H4 (cell line): ENCODE measurements at places on chromosomes 6 and 20. TPM values are rescaled to one million over a fixed set of nuclear protein-coding genes. Genes with fewer than 3 reads are reported as not detected.

- DNase-seq = no peak
These were observed 193.5 kb downstream of the ARID1B start for GRCh38 chr6:156970595-156971112.

GRCh38 chr6:167674486-167674885 is 152.2 kb upstream of the AFDN start:
- DNase-seq = no peak

- DNase-seq = no peak
These were observed 104.8 kb upstream of the TRAF3IP2 start for GRCh38 chr6:111710439-111710838.

- DNase-seq = no peak
These were observed 601 bp upstream of the ATRN start for GRCh38 chr20:3470208-3470626.

HRH3 gene
- not detected in 2 replicates for total RNA-seq

ZNF165 gene
- 0.16 and 1.2 TPM in 2 replicates for total RNA-seq

GTSF1L gene
- total RNA-seq = not detected in 2 replicates

ZC2HC1B gene
- not detected in 2 replicates for total RNA-seq

MCCD1 gene
- not detected in 2 replicates for total RNA-seq

DNA sequence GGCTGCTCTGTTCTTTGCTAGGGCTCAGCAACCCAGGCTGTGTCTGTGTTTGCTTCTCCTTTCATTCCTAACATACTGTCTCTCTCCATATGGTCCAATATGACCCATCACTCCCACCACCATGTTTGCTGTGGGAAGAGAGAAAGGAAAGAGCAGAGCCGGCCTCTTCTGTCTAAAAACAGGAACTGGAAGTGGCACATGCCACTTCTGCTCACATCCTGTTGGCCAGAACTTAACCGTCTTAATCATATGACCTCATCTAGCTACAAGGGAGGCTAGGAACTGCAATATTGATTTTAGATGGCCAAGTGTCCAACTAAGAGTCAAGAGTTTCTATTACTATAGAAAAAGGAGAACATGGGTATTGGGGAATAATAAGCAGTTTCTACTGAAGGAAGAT is 212.5 kb upstream of the CHD6 start:
- no peak for DNase-seq

DNA sequence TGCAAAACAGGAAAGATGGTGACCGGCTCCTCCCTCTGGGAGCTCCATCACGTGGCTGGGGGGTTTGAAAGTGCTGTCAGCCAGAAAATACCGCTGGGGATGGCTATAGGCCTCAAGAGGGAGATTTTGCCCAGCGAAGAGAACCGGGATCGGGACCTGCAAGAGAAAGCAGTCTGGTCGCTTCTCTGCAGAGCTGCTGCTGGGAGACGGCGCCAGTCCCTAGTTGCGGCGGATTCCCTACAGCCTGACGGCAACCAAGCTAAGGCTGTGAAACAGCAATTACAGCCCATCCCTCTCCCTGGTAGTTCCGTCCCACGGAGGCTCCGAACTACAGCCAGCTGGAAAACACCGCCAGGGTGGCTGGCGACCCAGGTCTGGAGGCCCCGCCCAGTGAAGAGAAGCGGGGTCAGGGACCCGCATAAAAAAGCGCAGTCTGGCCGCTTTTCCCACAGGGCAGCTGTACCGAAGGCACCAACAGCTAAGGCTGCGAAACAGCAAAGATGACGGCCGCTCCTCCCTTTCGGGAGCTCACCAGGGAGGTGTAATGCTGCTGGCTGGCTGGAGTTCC is 238.1 kb upstream of the IRAK1BP1 start:
- no peak for DNase-seq

BTBD9 gene
- 7.1 and 10.1 TPM in 2 replicates for total RNA-seq

DPPA5 gene
- total RNA-seq = not detected in 2 replicates

GRCh38 chr6:87755708-87756671 is 54.0 kb upstream of the AKIRIN2 start:
- peak; percentile 21 for DNase-seq

TBXT gene
- not detected in 2 replicates for total RNA-seq

DNA sequence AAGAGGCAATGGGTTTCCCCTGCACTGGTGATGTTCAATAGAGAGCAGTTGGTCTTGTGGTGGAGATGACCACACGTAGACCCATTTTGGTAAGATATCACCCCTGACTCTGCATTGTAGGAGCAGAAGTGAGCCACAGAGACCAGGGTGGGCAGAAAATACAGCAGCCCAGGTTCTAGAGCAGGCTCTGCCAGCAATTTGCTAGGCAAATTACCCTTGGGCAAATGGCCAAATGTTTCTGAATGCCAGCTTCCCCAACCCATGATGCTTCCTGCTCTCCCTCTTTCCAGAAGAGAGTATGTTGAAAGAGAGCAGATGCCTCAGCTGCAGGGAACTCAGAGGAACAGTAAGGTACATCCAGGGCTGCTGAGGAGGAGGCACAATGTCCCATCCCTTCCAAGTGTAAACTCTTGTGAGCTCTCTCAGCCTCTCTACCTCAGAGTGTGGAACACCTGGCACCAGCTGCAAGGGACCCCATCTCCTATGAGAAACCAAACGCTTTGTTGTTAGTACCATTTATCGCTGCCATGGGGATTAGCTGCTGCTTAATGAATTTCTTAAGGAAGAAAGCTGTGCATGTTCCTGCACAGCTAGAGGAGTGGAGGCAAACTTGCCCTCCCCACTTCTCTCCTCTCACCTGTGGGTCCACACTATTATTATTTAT is 317.5 kb upstream of the MOCS1 start:
- no peak for DNase-seq

GPLD1 gene
- 0.08 TPM in 1 of 2 replicates, not detected in the other for total RNA-seq

- no peak for DNase-seq
These were observed 84.6 kb downstream of the TMEM170B start for GRCh38 chr6:11622156-11622555.

HLA-DQB1 gene
- not detected in 2 replicates for total RNA-seq

DNA sequence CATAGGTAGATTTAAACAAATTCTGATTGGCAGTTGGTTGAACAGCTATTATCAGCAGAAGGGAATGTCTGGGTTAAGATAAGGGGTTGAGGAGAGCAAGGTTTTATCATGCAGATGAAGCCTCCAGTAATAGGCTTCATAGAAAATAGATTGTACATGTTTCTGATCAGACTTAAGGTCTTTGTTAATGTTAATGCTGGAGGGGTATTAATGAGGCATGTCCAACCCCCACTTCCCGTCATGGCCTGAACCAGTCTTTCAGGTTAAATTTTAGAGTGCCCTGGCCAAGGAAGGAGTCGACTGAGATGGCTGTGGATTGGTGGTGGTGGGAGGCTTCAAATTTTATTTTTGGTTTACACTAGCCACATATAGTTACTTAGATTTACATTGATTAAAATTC is 3.4 kb downstream of the CLPSL1 start:
- DNase-seq = no peak

GRCh38 chr6:5747379-5747778 is 259.3 kb downstream of the NRN1 start:
- no peak for DNase-seq
